ENCODE measurements at places on chromosomes 1 and 21.

DNA sequence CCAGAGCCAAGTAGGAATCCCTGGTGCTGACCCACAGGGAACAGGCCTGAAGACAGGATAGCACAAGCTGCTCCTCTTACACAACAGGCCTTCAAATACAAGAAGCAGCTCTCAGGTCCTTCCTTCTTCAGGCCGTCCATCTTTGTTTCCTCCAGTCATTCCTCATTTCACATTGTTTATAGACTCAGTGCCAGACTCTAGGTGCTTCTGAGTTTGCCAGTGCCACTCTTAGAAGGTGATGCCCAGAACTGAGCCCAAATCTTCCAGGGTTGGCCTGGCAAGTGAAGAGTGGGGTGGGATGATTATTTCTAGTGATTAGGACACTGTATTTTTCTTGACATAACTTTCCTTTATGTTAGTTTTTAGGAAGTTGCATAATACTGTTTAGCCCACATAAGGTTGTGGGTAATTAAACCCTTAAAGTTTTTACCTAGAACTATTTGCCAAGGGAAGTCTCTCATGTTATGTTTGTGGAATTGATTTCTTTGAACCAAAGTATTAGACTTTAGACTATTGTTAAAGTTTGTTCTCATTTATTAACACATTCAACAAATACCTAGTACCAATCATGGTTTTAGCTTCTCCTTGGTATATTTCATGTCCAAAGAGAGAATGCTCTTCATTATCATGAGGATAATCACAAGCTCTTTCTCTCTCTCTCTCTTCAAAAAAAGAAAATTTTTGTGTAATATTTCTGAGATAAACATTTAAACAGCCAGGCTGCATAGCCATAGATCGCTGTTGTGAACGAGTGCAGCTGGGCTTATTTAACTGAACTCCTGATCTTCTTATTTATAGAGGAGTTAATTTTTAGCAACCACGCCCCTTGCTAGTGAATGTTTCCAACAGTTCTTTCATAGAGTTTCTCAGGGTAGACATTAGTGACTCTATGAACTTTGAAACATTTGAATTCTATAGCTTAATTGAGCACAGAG is 47.7 kb downstream of the PGM1 start:
- peak; percentile 12 for DNase-seq

- peak; percentile 49 for DNase-seq
Observed at GRCh38 chr1:171245458-171246064, 2.7 kb upstream of the FMO1 start.

GRCh38 chr21:18711662-18712061 is 308.1 kb upstream of the TMPRSS15 start:
- DNase-seq = no peak

GRCh38 chr1:223831755-223832636 is 13.8 kb downstream of the TP53BP2 start:
- DNase-seq = peak; percentile 86

GRCh38 chr1:93360111-93360510 is 14.4 kb downstream of the DR1 start:
- DNase-seq = no peak

GRCh38 chr1:5640845-5641244 is 351.4 kb downstream of the NPHP4 start:
- DNase-seq = no peak

- no peak for DNase-seq
Observed at GRCh38 chr21:29904359-29905282, 35.2 kb downstream of the GRIK1 start.
